Naive thymus-derived CD4-positive, alpha-beta T cell (primary cell): ENCODE measurements at places on chromosomes 7 and 10. TPM values are rescaled to one million over a fixed set of nuclear protein-coding genes. Genes with fewer than 3 reads are reported as not detected.

GRCh38 chr10:10685566-10685965 lies 332.1 kb upstream of the CELF2 start:
- no peak for DNase-seq

DNA sequence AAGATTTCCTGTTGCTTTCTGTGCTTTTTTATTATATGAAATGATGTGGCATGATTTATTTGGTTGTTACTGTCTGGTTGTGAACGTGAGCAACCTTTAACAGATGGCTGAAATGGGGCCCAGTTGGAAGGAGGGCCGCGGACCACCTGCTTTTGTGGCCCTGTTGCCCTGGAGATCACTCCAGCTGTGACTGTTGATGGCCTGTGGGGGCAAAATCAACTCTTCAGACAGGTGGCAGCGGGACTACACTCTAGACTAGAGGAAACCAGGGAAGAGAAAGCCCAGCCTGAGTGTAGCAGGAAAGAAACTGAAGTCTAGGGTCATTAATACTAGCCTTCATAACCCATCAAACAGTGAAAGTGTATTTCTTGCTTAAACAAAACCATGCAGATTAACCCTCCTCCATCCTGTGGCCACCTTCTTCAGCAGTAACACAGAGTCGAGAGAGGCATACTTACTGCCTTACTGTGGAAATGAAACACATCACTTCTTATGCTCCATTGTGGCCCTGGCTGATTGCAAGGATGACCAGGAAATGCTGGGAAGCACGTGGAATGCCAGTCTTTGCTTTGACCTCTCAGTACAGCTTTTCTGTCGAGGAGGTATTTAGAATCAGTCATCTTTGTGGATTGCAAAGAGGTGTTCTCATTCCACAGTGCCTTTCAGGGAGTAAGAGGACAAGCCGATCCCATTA lies 80.5 kb downstream of the CCNY start:
- DNase-seq: no peak

- DNase-seq: no peak
Measured at GRCh38 chr7:85025312-85025756, 161.5 kb downstream of the SEMA3D start.

- DNase-seq: no peak
Measured at GRCh38 chr10:108791794-108792474, 1131.4 kb downstream of the XPNPEP1 start.

DNA sequence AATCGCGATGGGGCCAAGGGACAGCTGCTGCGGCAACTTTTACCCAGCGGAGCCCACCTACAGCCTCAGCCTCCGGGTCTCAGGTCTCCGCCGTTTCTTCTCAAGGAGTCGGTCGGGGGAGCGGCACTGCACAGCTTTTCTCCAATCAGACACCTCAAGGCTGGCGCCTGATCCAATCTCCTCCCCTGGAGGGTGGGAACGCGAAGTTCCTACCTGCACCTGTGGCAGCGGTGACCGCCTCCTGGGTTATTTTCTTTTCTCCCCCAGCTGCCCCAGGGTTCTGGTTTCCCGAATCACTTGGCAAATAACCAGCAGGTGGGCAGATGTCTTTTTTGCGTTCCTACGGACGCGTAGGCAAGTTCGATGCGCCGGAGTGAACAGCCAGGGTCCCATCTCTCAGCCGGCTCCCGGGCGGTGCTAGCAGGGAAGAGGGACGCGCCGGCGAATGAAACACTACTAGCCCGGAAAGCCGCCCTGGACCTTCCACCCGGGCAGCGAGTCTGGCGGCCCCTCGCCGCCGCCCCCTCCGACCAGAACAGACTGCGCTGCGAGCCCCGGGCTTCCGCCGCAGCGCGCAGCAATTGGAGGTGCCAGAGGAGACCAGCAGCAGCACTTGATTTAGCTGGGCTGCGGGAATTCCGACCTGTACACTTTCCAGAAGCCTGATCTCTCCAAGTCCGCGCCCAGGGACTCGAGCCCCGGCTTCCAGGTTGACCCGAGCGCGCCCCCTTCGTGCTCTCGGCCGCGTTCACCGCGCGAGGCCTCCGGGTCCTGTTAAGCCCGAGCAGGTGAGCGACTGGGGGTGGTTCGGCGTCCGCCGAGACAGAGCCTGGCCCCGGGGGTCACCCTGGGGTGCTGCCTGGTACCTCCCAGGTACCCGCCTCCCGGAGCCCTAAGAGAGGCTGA lies at the start of gene PRR15:
Gene PRR15 (plus strand): TSS at position 246 of the 906 bp plus-strand sequence. CDS start 2,495 bp downstream, outside the sequence.
- DNase-seq: no peak

- no peak for DNase-seq
Measured at GRCh38 chr7:66263936-66264335, 58.8 kb downstream of the TPST1 start.

GRCh38 chr10:109920016-109920415 lies 3.3 kb downstream of the XPNPEP1 start:
- peak; percentile 16 for DNase-seq

GRCh38 chr7:67484244-67484751 lies 487.7 kb downstream of the TYW1 start:
- DNase-seq: no peak

DNA sequence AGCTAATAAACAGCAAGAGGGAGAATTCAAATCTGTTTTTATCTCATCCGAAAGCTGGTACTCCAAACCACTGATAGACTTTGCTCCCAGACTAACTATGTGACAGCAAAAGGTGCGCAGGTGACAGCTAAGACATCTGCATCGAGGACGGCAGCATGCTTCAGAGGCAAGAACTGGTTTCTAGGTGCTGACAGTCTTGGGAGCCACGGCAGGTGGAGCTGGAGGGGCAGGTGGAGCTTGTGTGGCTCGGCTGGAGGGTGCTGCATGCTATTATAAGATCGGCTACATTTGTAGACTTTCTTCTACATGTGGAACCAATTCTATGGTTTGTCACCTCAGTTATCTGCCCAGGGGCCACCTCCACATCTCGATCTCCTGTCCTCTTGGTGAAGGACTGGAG lies 21.8 kb upstream of the MMP21 start:
- no peak for DNase-seq

DNA sequence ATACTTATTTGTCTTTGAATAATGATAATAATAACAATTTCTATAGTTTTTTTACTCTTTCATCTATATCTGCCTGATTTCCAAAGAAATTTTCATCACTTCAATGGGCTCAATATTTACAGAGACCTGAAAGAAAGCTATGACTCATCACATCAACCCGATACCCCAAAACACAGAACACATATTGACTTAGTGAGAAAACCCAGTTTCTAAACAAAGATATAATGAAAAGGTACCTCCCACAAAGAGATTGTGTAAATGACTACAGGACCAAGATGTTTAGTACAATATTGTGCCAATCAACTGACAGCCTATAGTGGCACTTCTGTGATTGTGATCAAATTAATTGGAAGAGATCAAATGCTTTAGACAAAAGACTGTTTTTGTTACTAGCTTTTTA lies 133.9 kb downstream of the PCDH15 start:
- DNase-seq: no peak

DNA sequence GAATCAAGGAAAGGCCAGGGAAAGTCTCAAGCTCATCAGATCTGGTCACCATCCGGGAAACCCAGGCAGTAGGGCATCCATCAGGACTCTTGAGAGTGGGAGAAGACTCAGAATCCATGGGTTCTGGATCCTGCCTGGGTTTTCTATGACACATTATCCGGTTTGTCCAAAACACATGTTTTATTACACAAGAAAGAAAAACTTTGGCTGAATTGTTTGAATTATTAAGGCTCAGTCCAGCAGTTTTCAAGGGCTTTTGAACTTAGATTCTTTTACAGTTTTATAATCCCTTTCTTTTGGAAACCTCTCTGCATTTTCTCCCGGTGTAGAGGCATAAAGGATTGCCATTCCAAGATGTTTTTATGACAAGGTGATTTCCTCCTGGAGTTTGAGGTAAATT lies 528.5 kb upstream of the MGMT start:
- DNase-seq: no peak

GRCh38 chr7:142784096-142784495 lies 13.3 kb downstream of the PRSS2 start:
- DNase-seq: no peak

GRCh38 chr7:71659622-71660021 lies 527.7 kb downstream of the GALNT17 start:
- no peak for DNase-seq

DNA sequence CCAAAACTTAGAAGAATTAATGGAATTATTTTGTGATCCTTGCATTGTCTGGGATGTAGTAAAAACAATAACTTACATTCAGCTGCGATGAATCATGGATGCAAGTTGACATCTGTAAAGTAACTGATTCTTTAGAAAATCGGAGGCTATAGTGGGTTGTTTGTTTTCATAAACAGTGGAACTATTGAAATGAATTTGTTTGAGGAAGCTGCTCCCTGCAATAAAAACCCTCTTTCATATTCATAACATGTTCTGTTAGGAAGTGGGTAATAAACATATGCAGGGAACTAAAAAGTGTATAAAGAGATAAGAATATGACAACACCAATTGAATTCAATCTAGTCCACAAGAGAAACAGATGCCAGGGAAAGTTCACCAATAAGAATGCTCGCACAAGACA lies 53.6 kb downstream of the AGMO start:
- DNase-seq: no peak

- no peak for DNase-seq
Measured at GRCh38 chr10:76559892-76560220, 1077.8 kb downstream of the KCNMA1 start.

DNA sequence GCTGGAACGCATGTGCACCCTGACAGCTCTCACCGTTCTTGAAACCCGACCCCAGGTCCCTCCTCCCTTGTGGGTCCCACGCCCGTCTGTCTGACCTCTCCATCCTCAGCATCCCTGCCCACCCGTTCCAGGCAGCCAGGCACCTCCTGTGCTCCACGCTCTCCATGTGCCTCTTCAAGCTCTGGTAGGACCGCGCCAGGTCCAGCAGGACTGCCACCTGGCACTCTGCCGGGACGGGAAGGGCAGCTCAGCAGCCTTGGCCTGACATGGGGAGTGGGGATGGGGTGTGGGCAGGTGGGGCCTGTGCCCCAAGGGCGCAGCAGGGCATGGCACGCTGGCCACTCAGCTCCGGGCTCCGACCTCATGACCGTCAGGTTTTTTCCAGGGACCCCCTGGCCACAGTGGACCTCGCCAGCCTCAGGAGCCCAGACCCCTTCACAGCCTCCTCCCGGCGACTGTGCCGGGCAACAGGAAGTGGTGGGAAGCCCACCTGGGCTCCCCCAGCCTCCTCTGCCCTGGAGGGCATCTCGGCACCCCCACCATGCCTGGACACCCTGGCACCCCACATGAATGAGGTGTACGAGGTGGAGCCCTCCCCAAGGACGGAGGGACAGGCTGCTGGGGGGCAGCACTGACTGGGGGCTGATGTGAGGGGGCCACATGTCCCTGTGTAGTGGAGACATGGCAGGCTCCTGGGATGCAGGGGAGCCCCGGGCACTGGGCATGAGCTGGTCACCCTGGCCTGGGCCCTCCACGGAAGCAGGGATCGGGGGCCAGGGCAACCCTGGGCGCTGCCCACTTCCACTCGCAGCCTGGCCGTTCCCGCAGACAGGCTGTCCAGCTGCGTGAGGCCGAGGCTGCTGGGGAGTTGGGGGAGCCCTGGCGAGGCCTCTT lies 25.1 kb upstream of the NKX6-2 start:
- no peak for DNase-seq

GRCh38 chr10:90288391-90288933 lies 569.4 kb downstream of the HTR7 start:
- DNase-seq: no peak

DNA sequence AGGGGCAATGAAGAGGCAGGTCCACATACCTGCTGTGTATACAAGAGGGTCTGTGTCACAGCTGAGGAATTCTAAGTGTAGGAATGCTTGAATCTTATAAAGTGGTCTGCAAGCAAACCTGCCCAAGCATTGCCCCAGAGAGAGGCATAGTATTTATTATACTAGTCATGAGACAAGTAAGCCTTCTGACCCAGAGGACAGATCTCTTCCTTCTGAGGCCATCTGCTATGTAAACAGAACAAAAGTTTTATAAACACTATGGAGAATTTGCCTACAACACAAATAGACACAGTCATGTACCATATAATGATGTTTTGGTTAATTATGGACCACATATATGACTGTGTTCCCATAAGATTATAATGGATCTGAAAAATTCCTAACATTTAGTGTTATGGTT lies 388.2 kb downstream of the NEBL start:
- DNase-seq: no peak

GRCh38 chr7:114916261-114916892 lies 5.5 kb upstream of the MDFIC start:
- DNase-seq: no peak

DNA sequence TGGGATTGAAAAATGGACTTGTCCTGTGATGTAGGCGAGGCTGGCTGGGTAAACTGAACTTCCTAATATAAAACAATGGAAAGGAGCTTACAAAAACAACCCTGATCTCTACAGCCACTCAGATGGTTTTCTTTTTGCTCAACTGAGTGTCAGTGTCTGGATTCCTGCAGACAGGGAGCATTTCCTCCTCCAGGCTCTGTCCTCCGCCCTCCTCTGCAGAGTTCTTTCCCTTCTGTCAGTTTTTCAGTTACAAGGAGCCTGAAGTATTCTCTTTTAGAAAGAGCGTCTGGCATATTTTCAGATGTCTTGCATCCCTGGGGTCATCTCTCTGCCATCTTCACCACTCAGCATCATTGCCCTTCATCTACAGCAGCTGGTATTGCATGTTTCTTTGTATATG lies 50.0 kb upstream of the PITRM1 start:
- DNase-seq: no peak

GRCh38 chr10:118873738-118874105 lies 119.0 kb upstream of the CACUL1 start:
- no peak for DNase-seq

DNA sequence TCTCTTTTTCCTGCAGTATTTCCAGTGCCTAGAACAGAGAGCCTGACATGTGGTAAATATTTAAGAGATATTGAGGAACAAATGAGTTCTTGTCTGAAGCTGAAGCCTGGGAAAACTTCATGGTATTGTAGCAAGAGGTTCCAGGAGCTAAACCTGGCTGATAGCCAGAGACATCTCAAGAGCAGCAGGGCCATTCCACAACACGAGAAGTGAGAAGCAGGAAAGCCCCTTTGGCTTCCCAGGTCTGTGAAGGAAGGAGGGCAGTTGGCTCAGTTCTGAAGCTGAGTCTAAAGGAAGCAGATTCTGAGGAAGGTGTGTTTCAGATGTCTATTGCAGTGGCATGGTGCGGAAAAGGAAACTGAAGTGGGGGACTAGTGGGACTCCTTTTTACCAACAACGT lies 63.8 kb upstream of the FAM204A start:
- no peak for DNase-seq

The HOXA10 gene
- polyA plus RNA-seq: not detected

The NODAL gene
- polyA plus RNA-seq: not detected

The FEZF1 gene
- not detected for polyA plus RNA-seq

The INSYN2A gene
- polyA plus RNA-seq: not detected

The INPP5A gene
- polyA plus RNA-seq: 2.0 TPM

The VIM gene
- polyA plus RNA-seq: 399 TPM

The ZNF680 gene
- polyA plus RNA-seq: 9.1 TPM

The TAS2R5 gene
- polyA plus RNA-seq: not detected

The TPST1 gene
- polyA plus RNA-seq: 5.5 TPM

The GDF10 gene
- polyA plus RNA-seq: 0.69 TPM

The CYP3A5 gene
- 0.87 TPM for polyA plus RNA-seq

The CALHM2 gene
- polyA plus RNA-seq: 6.4 TPM

The LIPN gene
- not detected for polyA plus RNA-seq

The CACNB2 gene
- polyA plus RNA-seq: 0.30 TPM

The TAS2R60 gene
- not detected for polyA plus RNA-seq

The R3HCC1L gene
- 17.2 TPM for polyA plus RNA-seq
